ENCODE measurements at places on chromosomes 7 and 10. TPM values are rescaled to one million over a fixed set of nuclear protein-coding genes. Genes with fewer than 3 reads are reported as not detected.
A peak's percentile ranks its signal among the peaks of the same experiment; 100 is the strongest.

- H3K27ac ChIP-seq = peak overlapping the region; percentile 18
- H3K27me3 ChIP-seq = no peaks in the 10 kb centered on the region
- DNase-seq = no peak
- no peaks in the 10 kb centered on the region for H3K4me1 ChIP-seq
- no peaks in the 10 kb centered on the region for H3K36me3 ChIP-seq
Measured at GRCh38 chr7:29457565-29458011, 106.0 kb upstream of the PRR15 start.

GRCh38 chr7:121761399-121761798 lies 111.6 kb upstream of the PTPRZ1 start:
- no peaks in the 10 kb centered on the region for H3K36me3 ChIP-seq
- no peak for DNase-seq
- H3K27ac ChIP-seq = no peak overlapping the region
- H3K27me3 ChIP-seq = no peaks in the 10 kb centered on the region

DNA sequence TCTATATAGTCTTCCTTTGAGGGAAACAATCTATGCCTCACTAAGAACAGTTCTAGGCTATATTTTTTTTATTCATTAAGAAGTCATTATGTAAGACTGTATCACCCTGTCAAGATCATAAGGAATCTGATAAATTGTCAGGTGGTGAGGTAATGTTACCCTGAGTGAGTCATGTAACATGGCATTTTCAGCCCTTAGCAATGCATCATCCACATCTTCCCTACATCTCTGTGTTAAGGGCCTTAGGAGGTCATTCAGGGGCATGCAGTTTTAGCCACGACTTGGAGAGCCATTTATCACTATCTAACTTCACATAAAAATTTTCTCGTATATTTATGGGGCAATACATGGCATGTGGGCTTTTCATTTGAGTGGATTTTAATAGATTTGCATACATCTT lies 924.5 kb upstream of the MBL2 start:
- H3K36me3 ChIP-seq = no peaks in the 10 kb centered on the region
- H3K4me3 ChIP-seq = no peak overlapping the region
- no peak overlapping the region for H3K27ac ChIP-seq
- no peaks in the 10 kb centered on the region for H3K27me3 ChIP-seq

DNA sequence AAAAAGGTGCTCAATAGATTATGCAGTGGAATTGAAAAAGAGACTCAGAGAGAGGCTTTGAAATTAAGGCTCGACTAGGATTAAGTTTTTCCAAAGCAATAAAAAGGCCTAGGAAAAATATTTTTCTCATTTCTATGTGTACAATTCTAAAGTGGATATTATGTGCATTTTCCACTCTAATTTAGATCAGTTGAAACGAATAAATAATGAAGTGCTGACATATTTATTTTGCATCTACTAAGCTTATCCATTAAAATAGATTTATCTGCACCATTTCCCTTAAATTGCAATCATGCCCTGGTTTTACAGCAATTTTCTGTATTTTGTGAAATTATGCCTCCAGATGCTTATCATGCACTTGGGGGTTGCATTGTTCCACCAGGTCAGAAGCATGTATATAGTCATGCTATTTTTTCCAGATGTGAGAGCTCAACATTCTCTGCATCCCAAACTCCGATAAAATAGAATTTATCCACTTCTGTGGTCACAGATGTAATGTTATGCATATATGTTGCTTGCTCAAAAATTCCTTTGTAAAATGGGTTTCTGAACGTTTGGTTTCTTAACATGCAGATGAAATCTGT lies 18.3 kb downstream of the FIGNL1 start:
- peak; percentile 18 for DNase-seq
- H3K36me3 ChIP-seq = no peaks in the 10 kb centered on the region
- no peaks in the 10 kb centered on the region for H3K27me3 ChIP-seq
- no peaks in the 10 kb centered on the region for H3K4me1 ChIP-seq
- no peak overlapping the region for H3K27ac ChIP-seq
- no peak overlapping the region for H3K4me3 ChIP-seq

GRCh38 chr7:127844707-127845331 lies 186.4 kb downstream of the LRRC4 start:
- H3K27ac ChIP-seq = no peak overlapping the region
- no peak overlapping the region for H3K4me3 ChIP-seq
- DNase-seq = no peak
- H3K4me1 ChIP-seq = no peaks in the 10 kb centered on the region
- H3K36me3 ChIP-seq = no peaks in the 10 kb centered on the region
- H3K27me3 ChIP-seq = no peaks in the 10 kb centered on the region

- H3K27me3 ChIP-seq = no peaks in the 10 kb centered on the region
- no peak overlapping the region for H3K4me3 ChIP-seq
- no peak overlapping the region for H3K27ac ChIP-seq
- H3K4me1 ChIP-seq = no peaks in the 10 kb centered on the region
Measured at GRCh38 chr7:72493850-72494661, 81.9 kb upstream of the CALN1 start.

FOXI2 gene
- not detected for total RNA-seq

CHST15 gene
- 30.9 TPM for total RNA-seq

PTER gene
- 13.3 TPM for total RNA-seq

SFRP4 gene
- 5.3 TPM for total RNA-seq
